ENCODE measurements at places on chromosomes 12 and 14.

GRCh38 chr14:66652525-66653106 lies 144.7 kb downstream of the GPHN start:
- DNase-seq, result no peak

DNA sequence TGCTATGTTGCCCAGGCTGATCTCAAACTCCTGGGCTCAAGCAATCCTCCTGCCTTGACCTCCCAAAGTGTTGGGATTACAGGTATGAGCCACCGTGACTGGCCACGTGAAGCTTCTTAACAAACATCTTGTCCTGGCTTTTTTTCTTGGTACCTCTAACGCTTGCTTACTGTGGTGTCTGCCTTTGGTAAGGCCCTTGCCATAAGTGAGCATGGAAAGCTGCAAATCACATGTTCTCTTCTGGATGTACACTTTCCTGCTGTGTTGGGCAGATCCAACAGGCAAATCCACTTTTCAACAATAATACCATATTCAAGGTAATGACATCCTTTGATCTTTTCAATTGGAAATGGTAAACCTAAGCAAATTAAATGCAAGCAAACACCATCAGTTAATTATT lies 54.6 kb downstream of the ARF6 start:
- no peak for DNase-seq

- no peak for DNase-seq
Measured at GRCh38 chr12:51049525-51049924, 1.4 kb downstream of the LETMD1 start.

DNA sequence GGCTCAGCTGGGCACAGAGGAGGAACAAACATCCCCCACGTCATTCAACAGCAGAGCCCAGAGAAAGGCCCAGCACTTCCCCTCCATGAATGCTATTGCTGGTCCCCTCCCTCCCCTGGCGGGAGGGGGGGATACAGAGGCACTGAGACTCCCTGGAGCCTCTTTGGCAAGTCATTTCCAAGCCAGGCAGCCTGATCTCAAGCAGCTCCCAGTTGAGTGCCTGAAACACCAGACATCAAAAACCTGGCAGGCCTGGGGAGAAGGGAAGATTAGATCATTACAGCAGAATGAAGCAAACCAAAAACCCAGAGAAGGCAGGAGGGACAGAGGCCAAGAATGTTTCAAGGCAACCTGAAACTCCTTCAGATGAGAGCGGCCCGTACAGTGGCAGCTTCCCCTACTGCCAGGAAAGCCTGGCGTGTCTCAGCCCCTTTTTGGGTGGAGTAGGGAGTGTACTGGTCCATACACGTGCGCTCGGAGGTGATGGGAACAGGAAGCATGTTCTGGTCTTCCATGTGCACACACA lies 92.1 kb downstream of the LRRC74A start:
- DNase-seq, result peak; percentile 87

DNA sequence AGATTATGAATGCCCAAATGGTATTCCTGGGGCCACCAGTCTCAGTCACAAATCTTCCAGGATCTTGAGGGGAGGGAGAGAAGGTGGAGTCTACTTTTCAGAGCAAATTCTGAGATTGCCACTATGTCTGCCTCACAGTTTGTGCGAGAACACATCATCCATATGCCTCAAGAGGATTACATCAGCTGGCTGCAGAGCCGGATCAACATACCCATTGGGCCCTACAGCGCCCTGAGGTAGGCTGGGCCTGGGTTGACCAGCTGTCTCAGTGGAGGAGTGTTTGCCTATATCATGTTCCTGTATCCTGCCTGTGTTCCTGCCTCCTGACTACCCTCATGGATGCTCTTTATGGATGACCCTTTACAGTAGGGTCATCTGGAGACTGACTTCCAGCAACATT lies 53.1 kb upstream of the TMEM233 start:
- DNase-seq, result no peak

Measured in suprapubic skin (tissue), 4 donors.